ENCODE measurements at places on chromosomes 13 and 19.

DNA sequence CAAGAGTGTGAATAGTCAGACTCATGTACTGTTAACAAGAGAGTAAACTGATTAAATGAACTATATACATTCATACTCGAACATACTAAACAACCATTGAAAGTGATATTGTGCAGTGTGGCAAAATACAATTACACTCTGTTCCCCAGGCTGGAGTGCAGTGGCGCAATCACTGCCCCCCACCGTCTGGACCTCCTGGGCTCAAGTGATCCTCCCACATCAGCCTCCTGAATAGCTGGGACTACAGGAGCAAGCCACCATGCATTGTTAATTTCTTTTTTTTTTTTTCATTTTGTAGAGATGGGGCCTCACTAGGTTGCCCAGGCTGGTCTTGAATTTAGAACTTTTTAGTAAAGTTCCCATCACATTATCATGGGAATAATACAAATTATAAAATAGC lies 77.3 kb upstream of the LSM14A start:
- DNase-seq = no peak

- no peak for DNase-seq
Measured at GRCh38 chr19:16386619-16387240, 62.1 kb downstream of the KLF2 start.

DNA sequence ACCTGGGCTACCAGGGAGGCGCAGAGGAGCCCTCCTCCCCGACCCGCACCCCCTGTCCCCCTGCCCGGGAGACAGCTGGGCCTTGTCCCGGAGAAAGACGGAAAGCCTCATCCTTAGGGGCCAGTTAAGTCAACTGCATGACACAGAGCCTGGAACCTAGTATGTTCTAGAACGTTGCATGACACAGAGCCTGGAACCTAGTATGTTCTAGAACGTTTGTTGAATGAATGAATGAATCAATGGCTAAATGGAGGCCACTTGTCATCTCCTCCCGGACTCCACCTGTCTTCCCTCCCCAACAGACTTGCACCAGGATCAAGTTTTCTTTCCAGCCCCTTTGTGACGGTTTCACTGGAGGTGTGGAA lies 706 bp downstream of the SERP2 start:
- no peak for DNase-seq

DNA sequence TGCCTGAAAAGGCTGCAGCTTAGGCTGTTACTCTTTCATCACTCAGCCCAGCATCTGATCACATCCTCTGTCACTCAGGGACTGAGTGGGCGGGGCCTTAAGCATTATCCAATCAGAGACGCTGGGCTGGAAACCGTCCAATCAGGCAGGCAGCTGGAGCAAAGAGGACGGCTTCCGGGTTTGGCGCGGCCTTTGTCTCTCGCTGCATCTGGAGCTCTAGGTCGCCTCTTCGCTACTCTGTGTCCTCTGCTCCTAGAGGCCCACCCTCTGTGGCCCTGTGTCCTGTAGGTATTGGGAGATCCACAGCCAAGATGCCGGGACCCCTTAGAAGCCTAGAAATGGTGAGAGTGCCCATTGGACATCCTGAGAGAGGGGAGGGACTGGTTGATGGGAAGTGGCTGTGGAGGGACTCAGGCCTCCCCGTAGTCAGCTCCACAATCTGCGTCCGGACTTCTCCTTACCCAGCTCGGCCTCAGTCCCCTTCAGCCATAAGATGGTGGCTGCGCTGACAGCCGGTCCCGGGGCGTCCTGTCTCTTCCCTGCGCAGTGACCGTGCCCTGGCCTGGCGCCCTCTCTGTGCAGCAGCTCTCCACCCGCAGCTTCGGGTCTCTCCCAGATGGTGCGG lies at the start of gene ZNF486:
ZNF486 (plus strand) TSS at position 195 of the 625 bp plus-strand sequence; CDS start at position 312, 117 bp downstream.
- peak; percentile 79 for DNase-seq

- DNase-seq = no peak
Measured at GRCh38 chr13:104057861-104058260, 991.6 kb upstream of the SLC10A2 start.

GRCh38 chr13:80265348-80265747 lies 75.6 kb downstream of the SPRY2 start:
- DNase-seq = no peak

GRCh38 chr19:38953677-38954076 lies 21.9 kb downstream of the FBXO17 start:
- DNase-seq = no peak

DNA sequence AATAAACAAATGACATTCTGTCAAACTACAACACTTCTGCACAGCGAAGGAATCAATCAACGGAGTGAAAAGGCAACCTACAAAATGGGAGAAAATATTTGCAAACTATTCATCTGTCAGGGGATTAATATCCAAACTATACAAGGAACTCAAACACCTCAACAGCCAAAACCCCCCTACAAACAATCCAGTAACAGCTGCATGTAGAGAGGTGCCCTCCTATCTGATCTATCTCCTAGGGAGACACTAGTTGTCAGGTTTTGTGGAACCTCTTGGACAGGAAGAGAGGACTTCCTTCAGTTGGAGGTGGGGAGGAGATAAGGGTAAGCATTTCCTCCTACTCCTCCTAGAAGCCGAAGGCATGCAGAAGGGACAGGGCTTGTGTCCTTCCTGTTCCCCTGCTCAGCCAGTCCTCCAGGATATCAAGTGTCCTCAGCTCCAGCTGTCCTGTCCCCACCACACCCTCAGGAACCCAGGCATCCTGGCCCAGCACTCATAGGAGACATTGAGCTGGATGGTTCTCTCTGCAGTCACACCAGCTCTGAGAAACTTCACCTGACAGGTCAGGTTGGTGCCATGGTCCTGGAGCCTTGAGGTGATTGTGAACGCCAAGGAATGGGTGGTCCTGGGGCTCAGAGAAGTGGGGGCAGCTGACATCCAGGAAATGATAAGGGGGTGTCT lies 9.8 kb upstream of the SIGLEC8 start:
- no peak for DNase-seq

DNA sequence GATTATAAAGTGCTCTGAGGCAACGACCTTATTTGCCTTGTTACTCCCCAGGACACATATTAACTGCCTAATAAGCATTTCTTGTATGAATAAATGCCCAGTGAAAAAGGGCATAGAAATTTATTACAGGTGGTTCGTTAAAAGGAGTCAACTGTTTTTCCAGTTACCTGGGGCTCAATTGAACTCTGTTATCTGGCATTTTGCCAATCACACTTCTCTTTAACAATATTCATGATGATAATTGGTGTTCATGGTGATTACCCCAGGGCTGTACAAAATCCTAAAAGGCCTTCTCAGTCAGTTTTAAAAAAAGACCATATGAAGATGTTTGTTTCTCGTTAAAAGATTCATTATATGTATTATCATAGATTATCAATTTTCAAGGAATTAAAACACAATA lies 57.1 kb downstream of the KL start:
- no peak for DNase-seq

DNA sequence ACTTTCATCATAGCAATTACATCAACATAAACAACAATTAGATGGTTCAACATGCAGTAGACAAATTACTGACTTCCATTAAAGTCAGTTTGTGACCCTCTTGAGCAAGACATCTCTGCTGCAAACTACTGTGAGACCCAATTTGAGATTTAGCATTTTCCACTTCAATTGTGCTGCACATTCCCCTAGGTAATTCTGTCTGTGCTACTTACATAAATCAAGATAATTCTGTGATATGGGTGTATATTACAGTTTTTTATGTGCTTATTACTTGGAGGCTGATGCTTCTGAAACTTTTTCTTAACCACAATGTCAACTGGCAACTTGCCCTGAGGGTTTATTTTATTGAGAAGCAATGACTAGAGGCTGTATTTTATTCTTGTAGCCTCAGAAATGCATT lies 1714.4 kb downstream of the OLFM4 start:
- DNase-seq = no peak

- no peak for DNase-seq
Measured at GRCh38 chr13:108859197-108860012, 230.0 kb downstream of the MYO16 start.

- DNase-seq = no peak
Measured at GRCh38 chr13:83007226-83007625, 875.0 kb downstream of the SLITRK1 start.

All from T-helper 1 cell (primary cell).